Activated B cell treated with CpG ODN at 0.5 μM for 24 hours (primary cell): ENCODE measurements at places on chromosomes 2 and 18. TPM values are rescaled to one million over a fixed set of nuclear protein-coding genes. Genes with fewer than 3 reads are reported as not detected.

DNA sequence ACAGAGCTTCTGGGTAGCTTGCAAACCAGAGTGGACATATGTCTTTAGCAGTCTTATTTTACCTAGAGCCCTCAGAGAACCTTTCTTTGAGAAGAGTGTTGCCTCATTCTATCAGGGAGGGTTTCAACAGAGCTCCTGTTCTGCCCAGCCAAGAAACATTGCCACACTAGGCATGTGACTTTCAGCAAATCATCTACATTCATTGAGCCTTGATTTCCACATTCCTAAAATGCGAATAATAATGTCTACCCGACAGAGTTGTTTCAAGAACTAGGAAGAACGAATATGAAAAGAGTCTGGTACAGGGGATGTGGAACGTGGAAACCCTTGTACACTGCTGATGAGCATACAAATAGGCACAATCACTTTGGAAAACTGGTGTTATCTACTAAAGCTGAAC, 7.8 kb upstream of the PRKAG3 start:
- no peak overlapping the region for H3K27ac ChIP-seq
- DNase-seq = no peak
- H3K36me3 ChIP-seq = no peaks in the 10 kb centered on the region
- H3K27me3 ChIP-seq = peaks cover 39% of the 10 kb centered on the region
- H3K4me3 ChIP-seq = no peak overlapping the region

- no peaks in the 10 kb centered on the region for H3K27me3 ChIP-seq
- no peaks in the 10 kb centered on the region for H3K36me3 ChIP-seq
These were observed 260.4 kb downstream of the LPIN1 start for GRCh38 chr2:12006850-12007249.

GRCh38 chr2:169106134-169106533, 36.8 kb downstream of the DHRS9 start:
- no peaks in the 10 kb centered on the region for H3K27me3 ChIP-seq
- DNase-seq = no peak
- H3K36me3 ChIP-seq = no peaks in the 10 kb centered on the region

- H3K4me1 ChIP-seq = no peaks in the 10 kb centered on the region
- H3K27ac ChIP-seq = no peak overlapping the region
- H3K4me3 ChIP-seq = no peak overlapping the region
These were observed 438.7 kb upstream of the MYT1L start for GRCh38 chr2:2769481-2770431.

GRCh38 chr18:24277516-24278195, 120.0 kb downstream of the OSBPL1A start:
- H3K4me1 ChIP-seq = no peaks in the 10 kb centered on the region
- H3K36me3 ChIP-seq = no peaks in the 10 kb centered on the region
- peaks cover 15% of the 10 kb centered on the region for H3K27me3 ChIP-seq
- no peak for DNase-seq

The C1QL2 gene
- total RNA-seq = not detected in 2 replicates
